ENCODE measurements at places on chromosomes 7 and 10. TPM values are rescaled to one million over a fixed set of nuclear protein-coding genes. Genes with fewer than 3 reads are reported as not detected.

Gene TMEM184A
- total RNA-seq: 1.5 TPM

Gene FGFBP3
- total RNA-seq: not detected

Gene CLCN1
- not detected for total RNA-seq

GRCh38 chr10:77711683-77712049, 74.1 kb upstream of the KCNMA1 start:
- ATAC-seq: no peak

- ATAC-seq: no peak
Measured at GRCh38 chr10:90126256-90126595, 424.8 kb downstream of the KIF20B start.

DNA sequence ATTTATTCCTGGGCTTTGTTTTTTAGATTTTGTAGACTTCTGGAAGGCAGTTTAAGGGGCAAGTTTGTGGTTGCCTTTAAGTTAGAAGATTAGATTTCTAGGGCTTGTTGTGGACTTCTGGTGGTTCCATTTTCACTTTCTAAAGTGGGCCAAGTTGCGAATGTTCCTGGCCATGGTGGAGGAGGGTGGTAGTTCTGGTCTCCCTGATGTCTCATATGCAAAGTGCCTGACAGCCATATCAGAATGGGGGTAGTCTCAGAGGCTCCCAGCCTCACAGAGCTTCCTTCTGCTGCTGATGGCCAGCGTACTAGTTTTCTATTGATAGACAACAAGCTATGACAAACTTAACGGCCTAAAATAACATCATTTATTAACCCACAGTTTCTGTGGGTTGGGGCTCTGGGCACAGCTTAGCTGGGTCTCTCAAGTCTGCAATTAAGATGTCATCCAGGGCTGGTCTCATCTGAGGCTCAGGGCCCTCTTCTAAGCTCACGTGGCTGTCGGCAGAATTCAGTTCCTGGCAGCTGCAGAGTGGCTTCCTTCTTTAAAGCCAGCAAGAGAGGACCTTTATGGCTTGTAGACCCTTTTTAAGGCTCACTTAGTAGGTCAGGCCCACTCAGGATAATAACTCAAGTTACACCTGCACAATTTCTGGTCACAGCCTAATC, 44.8 kb downstream of the BMPER start:
- no peak for ATAC-seq

DNA sequence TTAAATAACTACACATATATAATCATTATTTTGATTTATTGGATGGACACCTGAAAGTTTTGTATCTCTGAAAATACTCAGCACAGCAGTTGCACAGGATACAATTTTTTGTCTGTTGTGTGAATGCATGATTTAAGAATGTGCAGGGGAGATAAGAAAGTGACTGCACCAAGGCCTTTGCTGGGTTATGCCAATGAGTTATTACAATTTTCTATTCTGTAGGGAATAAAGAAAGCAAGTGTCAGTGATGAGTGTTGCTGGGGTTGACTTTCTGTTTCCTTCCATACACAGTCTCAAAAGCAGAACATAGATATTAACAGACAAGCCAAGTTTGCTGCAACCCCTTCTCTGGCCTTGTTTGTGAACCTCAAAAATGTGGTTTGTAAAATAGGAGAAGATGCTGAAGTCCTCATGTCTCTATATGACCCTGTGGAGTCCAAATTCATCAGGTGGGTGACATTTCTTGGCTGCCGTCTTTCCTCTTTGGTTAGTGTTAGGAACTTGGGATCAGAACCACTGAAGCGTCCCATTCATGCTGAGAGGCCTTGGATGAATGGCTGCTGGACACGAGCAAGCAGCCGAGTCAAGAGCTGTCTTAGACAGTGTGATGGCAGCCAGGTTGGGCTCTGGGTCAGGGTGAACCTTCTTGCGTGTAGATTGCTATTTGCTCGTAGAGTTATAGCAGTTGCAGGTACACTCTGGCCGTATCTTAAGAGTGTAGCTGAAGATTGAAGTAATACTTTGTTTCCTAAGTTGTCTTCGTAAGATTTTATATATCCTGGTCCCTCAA, 92.8 kb downstream of the DOCK1 start:
- no peak for ATAC-seq

Data from gastroesophageal sphincter (tissue), 4 donors.